ENCODE measurements at places on chromosomes 7 and 10.

GRCh38 chr7:118082506-118082905 lies 101.5 kb upstream of the LSM8 start:
- no peak for DNase-seq

DNA sequence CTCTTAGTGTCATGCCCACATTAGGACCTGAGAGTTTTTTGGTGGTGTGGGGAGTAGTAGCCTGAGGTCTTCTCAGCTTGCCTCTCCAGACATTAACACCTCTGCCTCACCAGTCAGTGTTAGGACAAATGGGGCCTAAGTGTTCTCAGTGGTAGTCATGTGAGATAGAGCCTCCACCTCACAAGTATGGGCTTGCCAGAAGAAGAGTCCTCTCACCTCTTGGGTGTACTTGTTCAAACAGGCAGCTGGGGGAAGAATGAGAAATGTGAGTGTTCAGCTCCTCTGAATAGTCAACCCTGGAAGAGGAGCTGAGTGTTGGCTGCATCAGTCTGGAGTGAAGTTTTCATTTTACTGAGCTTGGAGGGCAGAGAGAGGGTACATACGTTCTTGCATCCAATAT lies 464.6 kb downstream of the POM121L12 start:
- DNase-seq, result peak; percentile 36

DNA sequence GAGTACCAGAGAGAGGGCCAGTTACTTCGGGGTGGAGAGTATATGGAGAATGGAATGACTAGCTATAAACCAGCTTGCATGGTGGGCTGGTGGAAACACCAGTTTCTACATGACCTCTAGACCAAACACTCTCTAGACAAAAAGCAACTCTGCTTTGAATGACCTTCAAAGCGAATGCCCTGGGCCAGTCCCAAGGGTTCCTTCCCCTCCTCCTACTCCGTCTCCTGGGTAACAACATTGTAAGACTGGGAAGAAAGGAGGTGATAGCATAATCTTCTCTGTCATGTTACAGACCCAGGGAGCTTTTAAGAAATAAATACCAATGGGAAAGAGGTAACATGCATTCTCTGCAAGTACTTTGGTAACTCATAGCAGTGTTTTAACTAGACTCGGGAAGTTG lies 7.4 kb downstream of the HK1 start:
- no peak for DNase-seq

DNA sequence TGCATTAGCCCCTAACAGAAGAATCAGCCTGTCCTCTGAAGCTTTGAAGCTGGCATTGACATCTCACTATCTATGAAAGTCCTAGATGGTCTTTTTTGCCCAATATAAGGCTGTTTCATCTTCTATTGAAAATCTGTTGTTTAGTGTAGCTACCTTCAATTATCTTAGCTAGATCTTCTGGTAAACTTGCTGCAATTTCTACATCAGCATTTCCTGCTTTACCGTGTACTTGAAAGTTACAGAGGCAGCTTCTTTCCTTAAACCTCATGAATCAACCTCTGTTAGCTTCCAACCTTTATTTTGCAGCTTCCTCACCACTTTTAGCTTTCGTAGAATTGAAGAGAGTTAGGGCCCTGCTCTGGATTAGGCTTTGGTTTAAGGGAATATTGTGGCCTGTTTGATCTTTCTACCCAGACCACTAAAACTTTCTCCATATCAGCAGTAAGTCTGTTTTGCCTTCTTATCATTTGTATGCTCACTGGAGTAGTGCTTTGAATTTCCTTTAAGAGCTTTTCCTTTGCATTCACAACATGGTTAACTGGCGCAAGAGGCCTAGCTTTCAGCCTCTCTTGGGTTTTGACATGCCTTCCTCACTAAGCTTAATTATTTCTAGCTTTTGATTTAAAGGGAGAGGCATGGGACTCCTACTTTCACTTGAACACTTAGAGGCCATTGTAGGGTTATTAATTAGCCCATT lies 32.5 kb downstream of the ARID5B start:
- DNase-seq, result no peak

DNA sequence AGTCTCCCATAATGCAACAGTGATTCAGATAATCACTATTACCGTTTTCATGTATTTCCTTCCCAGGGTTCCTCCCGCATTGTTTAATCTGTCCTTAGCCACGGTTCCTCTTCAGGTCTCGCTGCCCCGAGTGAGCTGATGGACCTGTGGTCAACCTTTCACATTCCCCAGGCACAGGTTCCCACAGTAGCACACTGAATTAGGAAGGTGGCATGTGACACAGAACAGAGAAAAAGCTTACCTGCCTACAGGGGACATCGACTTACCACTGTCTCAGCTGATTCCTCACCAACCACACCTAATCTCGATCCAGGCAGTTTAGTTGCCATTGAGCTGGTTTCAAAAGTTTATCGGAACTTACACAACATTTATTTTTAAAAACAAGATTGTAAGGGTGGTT lies 72.2 kb downstream of the MTURN start:
- DNase-seq, result no peak

Data from epithelial cell of prostate (primary cell).